ENCODE measurements at places on chromosomes 1 and 21.

GRCh38 chr1:225767634-225768540 is 9.7 kb upstream of the SRP9 start:
- peak; percentile 80 for DNase-seq

DNA sequence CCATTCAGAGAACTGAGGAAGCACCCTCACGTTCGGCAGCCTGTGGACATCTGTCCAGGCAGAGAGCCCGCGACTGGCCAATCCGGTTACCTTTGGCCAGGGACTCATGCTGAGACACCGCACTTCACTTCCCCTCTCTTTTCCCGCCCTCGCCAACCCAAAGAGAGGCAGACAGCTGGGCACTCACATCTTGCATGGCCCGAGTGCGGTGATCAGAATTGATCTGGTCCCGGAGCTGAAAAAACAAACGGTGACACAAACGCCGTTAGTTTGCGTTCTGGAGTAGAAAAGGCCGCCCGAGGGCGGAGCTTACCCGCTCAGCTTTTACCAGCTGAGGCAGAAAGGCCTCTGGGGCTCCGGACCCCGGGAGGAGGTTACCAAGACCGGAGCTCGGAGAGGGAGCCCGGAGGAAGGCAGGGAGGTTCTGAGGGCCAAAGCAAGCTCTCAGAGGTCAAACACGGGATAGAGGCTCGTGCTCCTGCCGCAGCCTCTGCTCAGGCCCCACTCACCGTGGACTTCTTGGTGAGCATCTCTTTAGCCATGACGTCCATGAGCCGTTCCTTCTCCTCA is 376 bp downstream of the SF3A3 start:
- peak; percentile 76 for DNase-seq

DNA sequence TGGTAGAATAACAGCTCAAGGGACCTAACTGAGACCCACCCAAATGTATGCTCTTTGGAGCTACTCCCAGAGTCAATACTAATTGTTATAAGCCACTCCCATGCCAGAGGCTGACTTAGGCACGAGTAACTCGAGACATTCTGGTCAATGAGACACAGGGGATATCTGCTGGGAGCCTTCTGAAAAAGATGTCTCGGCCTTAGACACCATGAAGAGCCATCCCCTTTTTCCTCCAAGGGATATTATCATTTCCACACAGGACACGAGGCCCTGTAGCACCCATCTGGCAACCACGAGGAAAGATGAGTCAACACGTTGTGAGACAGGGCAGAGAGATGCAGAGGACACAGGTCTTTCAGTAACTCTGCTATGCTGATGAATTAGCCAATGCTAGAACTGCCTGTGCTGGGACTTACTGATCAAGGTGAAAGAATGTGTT is 30.7 kb downstream of the ITPKB start:
- DNase-seq: no peak

DNA sequence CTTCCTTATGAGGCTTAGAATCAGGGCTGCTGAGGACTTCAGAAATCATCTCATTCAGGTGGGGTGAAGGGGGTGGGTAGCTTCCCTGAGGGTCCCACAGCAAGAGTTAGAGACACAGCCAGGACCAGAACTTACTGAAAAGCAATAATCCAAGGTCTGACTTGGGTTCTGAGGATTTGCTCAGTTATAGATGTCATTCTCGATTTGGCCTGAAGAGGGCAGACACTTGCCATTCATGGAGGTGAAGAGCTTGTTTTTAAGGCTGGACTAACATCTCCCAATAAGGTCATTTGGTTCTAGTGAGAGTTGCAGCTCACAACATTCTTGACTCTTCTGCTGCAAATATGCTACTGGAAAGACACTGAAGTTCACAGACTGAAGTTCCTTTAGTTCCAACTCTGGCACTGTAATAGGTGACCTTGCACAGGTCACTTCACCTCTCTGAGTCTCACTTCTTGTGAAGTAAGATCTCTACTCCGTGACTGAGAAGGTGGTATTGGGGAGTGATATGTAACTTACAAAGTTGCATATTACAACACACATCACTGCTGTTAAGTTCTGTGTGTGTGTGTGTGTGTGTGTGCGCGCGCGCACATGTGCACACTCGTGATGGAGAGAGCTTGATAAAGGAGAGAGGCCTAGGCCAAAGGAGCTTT is 69.8 kb upstream of the DIRAS3 start:
- DNase-seq: no peak

DNA sequence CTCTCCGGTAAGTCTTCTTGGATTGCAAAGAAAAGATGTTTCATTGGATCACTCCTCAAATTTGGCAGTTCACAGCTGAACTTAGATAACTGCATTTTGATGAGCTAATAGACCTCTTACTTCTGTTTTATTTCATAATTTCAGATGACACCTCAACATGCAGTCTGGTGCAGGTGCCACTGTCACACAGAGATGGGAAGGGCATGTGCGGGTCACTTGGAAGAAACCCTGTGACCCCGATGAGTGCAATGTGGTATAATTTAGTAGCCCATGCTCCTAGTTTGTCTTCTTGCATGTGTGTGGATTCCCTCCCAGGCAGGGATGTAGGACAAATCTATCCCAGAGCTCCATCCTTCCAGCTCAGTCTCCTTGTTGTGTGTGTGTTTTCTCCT is 481 bp upstream of the SLAMF1 start:
- DNase-seq: no peak

DNA sequence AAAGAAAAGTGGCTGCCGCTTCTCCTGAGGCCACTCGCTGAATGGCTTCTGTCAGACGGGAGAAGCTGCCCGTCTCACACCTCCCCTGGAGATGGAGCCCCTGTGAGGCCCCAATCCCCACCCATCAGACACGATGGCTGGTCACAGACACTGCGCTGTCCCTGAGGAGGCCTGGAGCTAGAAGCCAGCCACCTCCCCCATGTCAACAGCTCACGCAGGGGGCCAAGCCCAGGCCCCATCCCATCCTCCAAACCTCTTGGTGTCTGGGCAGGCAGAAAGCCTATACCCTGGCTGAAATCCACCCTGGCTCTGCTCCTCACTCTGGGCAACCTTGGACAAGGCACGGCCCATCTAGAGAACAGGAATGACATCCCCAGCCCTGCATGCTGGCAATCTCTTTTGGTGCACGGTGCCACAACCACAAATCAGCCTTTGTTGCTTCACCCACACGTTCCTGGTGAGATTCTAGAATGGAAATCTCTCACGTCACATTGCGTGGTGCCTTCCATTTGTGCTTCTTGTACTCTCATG is 273.9 kb upstream of the VAMP3 start:
- DNase-seq: no peak

DNA sequence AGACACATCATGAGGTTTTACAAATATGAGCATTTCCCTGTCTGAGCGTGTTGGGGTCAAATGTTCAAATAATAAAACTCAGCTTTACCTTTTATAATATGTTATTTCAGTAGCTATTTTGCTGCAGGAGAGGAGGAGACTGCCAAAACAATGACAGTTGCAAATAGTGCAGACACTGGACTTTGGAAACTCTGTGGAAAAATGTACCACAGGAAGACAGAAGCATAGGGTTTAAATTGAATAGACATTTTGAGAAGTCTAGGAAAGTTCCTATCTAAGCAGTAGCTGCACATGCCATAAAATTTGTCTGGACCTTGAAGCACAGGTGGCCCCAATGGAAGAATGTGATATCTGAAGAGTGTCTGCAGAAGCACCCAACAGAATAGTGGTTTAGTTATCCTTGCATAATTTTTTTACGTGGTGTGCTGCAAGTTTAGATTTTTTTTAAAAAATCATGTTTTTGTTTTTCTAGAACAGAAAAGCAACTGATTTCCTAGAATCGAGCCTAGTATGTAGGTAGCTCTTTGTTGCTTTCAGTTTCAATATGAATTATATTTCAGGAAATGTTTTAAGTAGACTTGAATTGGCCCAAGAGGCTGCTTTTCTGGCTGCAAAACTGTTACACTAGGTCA is 14.0 kb upstream of the GBP5 start:
- no peak for DNase-seq

- DNase-seq: no peak
Measured at GRCh38 chr1:191350938-191351337, 807.3 kb upstream of the RGS18 start.

- DNase-seq: no peak
Measured at GRCh38 chr1:87064309-87064708, 149.9 kb downstream of the HS2ST1 start.

DNA sequence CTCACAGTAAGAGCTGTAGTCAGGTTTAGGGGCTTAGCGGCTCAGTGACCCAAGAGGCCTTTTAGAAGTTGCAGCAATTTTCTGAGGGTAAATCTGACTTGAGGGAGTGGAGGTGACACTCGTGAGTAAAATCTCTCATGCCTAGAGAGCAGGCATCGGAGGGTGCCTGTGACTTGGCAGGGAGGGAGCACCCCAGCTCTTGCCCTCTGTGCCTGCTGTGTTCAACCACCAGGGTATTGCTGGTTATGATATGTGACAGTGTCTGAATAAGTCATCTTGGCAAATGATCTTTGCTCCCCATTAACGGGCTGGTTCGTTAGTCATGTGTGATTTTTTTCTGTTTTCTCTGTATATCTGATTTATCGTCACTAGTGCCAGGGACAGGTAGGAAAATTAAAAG is 5.9 kb downstream of the MAN1C1 start:
- no peak for DNase-seq

GRCh38 chr1:54774820-54775498 is 10.6 kb upstream of the PARS2 start:
- DNase-seq: no peak

GRCh38 chr1:54967372-54967771 is 13.1 kb upstream of the TMEM61 start:
- DNase-seq: no peak

GRCh38 chr1:98896711-98897445 is 107.8 kb downstream of the PLPPR5 start:
- DNase-seq: no peak

- peak; percentile 68 for DNase-seq
Measured at GRCh38 chr21:45327441-45328197, 39.9 kb upstream of the POFUT2 start.

DNA sequence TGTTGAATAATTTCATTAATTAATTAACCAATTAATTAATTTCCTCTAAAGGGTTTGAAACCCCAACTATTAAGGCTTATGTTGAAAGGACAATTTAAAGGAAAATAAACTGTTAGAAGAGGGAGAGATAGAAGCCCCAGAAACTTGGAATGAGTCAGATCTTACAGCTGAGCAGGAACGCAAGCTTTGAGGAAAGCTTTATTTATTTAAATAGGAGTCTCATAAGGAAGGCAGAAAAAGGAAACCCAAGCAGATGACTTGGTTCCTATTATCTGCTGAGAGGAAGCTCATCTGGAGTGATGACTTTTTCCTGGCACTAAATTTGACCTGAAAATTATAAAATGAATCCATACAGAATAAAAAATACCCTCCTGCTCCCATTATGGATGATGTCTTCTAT is 105.1 kb downstream of the ROR1 start:
- no peak for DNase-seq

GRCh38 chr1:247627951-247628350 is 22.6 kb downstream of the OR2G3 start:
- DNase-seq: no peak

GRCh38 chr1:230550428-230550827 is 91.9 kb upstream of the COG2 start:
- DNase-seq: no peak

GRCh38 chr1:28026329-28026728 is 62.1 kb downstream of the EYA3 start:
- DNase-seq: no peak

DNA sequence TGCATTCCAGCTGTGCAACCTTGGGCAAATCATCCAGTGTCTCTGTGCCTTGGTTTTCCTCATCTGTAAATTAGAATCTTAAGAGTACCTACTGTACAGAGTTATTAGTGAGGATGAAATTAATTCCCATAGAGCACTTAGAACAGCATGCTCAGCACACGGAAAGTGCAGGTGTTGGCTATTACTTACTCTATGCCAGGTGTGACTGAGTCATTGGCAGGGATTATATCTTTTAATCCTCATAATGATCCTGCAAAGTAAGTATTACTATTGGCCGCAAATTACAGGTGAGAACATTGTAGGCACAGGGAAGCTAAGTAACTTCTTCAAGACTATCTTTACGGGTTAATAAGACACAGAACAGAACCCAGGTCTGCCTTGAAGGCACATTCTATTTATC is 6.3 kb upstream of the UBE2U start:
- no peak for DNase-seq

GRCh38 chr21:44735821-44736220 is 24.4 kb upstream of the TSPEAR start:
- DNase-seq: no peak

- no peak for DNase-seq
Measured at GRCh38 chr1:83554174-83554573, 444.8 kb downstream of the TTLL7 start.

DNA sequence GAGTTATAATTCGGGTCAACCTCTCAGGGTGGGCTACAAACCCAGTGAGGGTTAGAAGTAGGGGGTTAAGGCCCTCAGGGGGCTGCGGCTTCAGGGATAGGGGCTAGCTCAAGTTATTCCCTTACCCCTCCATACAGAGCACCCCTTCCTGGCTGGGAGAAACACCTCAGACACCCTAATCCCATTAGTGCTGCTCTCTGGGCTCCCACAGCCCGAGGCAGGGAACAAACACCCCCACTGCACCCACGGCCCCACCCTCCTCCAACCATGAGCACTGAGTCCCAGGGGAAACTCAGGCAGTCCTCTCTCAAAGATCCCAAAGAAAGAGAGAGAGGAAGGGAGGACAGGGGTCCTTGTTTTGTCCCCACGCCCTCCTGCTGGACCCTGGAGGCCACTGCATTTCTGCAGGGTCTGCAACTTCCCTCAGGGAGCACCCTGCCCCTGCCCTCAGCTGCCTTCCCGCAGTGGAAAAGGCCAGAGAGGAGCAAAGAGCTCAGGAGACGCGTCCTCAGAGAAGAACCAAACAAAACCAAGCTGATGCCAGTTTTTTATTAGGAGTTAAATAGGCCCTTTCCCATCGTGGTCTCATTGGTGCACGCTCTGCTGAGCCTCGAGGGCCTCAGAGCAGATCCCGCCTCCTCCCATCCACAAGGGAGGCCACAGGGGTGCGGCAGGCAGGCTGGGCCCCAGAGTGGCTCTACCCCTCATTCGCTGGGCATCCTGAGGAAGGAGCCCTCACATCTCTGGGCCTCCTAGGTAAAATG is 1.4 kb upstream of the S100A4 start:
- peak; percentile 12 for DNase-seq

- no peak for DNase-seq
Measured at GRCh38 chr1:16281765-16282164, 44.8 kb upstream of the CPLANE2 start.

DNA sequence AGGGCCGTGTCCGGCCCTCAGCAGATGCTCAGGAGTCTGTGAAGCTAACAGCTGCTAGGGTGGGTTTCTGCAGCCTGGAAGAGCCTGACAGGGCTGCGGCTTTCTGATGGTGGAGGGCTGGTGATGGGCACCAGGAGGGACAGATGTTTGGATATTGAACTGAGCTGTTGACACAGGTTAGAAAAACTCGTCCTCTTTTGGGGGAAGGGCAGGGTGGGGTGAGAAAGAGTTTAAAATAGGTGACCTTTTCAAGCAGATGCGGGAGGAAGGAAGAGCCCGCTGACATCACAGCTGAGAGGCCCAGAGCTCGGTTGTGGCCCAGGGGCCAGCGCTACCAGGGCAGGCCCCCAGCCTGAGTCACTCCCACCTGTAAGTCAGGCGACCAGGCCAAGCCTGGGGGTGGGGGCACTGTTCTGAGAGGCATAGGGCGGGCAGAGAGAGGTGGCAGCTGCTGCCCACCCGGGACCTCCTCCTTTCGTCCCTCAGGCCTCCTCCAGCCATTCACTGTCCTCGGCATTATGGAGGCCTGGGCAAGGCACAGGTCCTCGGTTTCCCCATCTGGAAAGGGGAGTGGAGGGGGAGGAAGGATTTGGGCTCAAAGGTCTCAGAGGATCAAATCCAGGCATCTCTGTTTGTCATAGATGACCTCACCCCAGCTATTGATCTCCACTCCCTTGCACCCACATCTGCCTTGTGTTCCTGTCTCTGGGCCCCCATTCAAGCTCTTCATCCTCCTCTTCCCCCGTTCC is 32.3 kb upstream of the ID3 start:
- no peak for DNase-seq
